ENCODE measurements at places on chromosomes 6 and 20. TPM values are rescaled to one million over a fixed set of nuclear protein-coding genes. Genes with fewer than 3 reads are reported as not detected.

DNA sequence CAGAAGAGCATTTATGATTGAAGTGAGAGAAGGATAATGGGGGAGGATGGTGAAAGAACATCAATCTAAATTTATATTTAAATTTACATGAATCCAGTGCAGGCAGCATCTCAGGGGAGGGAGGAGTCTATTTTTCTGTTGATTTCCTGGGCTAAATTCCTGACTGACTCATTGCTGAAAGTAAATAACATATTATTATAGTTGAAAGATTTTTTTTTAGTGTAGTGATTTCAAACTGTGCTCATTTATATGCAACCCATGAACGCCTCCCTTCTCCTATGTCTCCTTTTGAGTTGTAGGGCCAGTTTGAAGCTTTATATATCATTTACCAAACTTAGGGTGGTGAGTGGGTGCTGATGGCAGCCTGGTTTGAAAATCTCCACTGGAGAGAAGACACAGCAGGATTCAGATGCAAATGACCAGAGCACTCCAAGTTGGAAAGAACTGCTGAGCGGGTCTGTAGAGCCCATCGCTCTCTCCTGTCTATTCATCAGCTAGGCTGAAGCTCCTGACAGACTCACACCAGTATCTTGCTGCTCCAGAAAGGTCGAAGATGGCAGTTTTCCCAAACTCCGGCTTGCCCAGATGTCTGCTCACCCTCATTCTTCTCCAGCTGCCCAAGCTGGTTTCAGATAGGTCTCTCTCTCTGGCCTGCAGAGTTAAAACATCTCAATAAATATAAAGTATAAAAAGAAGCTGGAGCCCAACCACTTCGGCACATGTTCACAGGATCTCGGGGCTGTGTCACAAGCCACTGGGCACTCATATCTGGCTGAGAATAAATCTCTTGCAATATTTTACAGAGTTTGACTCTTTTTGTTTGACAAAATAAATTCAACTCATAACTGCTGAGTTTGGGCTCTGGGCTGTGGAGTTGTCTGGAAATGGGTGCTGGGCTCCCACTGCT lies 18.3 kb downstream of the BTN2A1 start:
- DNase-seq, result no peak

GRCh38 chr20:10550204-10551118 lies 115.4 kb downstream of the SLX4IP start:
- no peak for DNase-seq

DNA sequence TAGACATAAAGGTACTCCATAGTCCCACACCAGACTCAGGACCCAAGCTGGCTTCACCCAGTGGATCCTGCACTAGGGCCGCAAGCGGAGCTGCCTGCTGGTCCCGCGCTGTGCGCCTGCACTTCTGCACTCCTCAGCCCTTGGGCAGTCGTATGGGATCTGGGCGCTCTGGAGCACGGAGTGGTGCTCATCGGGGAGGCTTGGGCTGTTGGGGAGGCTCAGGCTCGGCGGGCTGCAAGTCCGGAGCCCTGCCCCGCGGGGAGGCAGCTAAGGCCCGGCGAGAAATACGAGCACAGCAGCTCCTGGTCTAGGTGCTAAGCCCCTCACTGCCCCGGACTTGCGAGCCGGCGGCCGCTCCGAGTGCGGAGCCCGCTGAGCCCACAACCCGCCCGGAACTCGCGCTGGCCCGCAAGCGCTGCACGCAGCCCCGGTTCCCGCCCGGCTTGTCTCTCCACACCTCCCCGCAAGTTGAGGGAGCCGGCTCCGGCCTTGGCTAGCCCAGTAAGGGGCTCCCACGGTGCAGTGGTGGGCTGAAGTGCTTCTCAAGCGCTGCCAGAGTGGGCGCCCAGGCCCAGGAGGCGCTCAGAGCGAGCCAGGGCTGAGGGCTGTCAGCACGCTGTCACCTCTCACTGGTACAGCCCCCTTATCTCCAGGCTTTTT lies 33.4 kb upstream of the GCNT2 start:
- no peak for DNase-seq

Gene FHL5
- not detected for total RNA-seq

DNA sequence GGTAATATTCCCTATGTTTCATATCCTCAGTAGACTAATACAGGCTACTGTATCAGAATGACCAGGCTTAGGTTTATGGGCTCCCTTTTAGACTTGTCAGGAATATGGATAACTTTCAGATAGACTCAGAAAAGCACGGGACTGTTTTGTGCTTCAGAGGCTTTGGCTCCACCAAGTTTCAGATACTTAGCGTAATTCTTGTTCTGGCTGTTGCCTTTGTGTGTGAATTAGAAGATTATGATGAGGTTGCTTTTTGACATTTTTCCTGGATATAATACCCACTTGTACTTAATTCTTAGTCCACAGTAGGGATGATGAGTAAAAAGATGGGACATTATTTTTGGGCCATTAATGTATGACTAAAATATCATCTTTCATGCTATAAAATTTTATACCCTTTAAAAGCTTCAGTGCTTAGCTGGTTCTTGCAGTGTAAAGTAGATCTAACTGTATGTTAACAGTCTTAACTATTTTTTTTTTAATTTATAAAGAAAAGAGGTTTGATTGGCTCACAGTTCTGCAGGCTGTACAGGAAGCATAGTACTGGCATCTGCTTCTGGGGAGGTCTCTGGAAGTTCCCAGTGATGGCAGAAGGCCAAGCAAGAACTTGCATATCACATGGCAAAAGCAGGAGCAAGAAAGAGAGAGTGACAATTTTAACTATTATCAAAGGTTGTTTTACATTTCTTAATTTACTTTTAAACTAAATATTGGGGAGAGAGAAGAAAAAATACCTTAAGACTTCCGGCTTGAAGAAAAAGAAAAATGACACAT lies 120.7 kb downstream of the ZFAND3 start:
- no peak for DNase-seq

DNA sequence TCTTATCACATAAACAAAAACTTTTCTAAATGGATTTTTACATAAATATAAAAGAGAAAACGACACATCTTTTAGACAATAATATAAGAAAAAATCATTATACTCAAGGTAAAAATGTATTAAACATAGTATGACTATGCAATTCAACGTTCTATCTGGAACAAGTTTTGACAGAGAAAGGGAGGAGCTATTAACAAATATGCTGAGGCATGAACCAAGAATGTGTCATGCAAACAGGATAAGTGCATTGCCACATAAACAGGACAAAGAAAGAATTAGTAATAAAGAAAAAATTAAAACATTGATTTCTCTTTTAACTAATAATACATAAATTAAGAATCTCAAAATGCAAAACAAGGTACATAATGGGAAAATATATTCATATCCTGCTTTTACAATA lies 1353.4 kb upstream of the GJE1 start:
- DNase-seq, result no peak

Gene TRIM10
- total RNA-seq, result not detected

DNA sequence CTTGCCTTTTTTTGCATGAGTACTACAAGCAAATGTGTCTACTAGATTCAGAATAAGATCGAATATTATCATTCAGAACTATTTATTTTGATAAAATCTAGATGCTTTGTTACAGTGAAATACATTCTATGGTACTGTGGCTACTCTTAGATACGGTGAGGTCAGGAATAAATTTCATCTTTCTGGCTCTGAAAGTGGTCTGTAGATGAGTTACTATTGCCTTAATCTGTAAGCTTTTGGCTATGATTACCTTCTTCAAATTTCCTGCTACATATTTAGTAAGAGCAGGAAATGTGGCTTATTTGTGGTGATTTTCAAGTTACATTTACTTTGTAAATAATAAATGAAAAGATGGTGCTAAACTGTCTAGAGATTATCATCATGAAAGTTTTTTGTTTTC lies 50.0 kb downstream of the SCAF8 start:
- DNase-seq, result no peak

- DNase-seq, result no peak
These were observed 4.6 kb downstream of the POU3F2 start for GRCh38 chr6:98838975-98839374.

Gene CRYBG1
- 5.8 TPM for total RNA-seq

Gene MSH5
- total RNA-seq, result 36.2 TPM

DNA sequence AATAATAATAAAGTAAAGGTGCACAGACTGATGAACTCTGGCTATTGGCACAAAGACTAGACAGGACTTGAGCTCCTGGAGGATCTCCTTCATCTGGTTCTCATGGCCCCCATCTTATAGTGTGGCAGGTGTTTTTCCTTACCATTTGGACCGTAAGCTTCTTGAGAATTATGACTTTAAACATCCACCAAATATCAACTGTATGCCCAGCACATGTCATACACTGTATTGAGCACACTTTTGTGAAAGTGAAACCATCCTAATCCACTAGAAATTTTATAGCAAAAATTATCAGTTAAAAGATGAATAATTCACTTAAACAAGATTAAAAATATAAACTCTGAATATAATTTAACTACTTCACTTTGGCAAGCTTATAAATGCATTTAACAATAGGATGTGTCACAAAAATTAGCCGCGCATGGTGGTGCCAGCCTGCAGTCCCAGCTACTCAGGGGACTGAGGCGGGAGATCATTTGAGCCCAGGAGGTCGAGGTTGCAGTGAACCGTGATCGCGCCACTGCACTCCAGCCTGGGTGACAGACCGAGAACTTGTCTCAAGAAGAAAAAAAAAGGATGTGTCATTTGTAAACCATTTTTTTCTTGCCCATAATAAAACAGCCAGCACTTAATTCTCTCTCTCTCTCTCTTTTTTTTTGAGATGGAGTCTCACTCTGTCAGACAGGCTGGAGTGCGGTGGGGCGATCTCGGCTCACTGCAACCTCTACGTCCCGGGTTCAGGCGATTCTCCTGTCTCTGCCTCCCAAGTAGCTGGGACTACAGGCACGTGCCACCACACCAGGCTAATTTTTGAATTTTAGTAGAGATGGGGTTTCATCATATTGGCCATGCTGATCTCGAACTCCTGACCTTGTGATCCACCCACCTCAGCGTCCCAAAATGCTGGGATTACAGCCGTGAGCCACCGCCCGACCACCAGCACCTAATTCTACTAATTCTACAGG lies 9.1 kb downstream of the HIVEP2 start:
- DNase-seq, result no peak

GRCh38 chr6:159169193-159169555 lies at the start of gene FNDC1:
TSS of gene FNDC1 (plus strand) at chr6:159169400. CDS start at chr6:159169597, 197 bp downstream.
- DNase-seq, result no peak

DNA sequence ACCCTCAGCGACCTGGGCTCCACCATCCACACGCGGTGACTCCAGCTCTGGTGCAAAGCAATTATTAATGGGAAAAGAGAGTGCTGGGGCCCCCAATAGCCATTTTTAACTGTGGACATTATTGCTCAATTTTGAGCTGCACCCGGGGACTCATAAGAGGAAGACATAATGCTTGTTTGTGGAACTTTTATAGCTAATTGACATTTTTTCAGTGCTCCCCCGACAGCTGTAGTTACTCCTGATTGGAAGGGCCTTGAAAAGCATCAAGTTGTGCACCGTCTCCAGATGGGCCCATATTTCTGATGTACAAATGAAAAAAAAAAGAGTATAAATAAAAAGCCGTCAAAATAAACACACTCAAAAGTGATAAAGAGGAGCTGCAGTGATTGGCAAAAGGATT lies 327.0 kb downstream of the KIF16B start:
- DNase-seq, result no peak

DNA sequence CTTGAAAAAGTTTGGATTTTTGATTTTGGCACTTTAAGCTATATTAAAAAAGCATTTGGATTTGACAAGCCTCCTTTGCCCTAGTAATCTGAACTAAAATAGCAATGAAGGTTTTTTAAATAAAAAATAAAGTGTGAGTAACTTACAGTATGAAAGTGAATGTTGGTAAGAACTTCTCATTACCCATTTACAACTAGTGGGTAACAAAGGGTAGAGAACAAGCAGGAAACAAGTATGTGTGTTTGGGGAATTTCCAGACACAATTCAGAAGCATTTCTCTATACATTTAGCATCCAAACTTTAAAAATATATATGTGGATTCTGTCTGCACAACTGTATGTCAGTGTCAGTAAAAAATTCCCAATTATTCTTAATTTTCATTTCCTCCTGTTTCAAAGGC lies 2.9 kb downstream of the TMEM30A start:
- no peak for DNase-seq

- DNase-seq, result no peak
These were observed 19.3 kb downstream of the SULF2 start for GRCh38 chr20:47765691-47766594.

Gene RFX6
- total RNA-seq, result not detected

Gene RIPPLY2
- not detected for total RNA-seq

DNA sequence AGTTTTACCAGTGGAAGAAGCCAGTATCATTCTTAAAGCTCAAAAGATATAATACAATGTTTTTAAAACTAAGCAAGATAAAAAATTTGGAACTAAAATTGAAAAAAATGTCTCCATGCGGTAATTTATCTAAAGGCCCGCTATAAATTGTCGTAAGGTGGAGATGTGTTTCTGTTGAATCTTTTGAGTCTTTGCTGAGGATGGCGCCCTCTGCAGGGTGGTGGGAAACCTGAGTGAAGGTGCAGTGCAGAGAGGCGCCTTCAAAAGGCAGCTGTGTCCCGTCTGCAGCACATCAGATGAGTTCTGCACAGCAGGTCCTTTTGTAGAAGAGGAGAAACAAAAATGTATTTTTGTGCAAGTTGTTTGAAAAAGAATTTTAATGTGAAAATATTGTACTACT lies 29.4 kb upstream of the KIF25 start:
- DNase-seq, result no peak

DNA sequence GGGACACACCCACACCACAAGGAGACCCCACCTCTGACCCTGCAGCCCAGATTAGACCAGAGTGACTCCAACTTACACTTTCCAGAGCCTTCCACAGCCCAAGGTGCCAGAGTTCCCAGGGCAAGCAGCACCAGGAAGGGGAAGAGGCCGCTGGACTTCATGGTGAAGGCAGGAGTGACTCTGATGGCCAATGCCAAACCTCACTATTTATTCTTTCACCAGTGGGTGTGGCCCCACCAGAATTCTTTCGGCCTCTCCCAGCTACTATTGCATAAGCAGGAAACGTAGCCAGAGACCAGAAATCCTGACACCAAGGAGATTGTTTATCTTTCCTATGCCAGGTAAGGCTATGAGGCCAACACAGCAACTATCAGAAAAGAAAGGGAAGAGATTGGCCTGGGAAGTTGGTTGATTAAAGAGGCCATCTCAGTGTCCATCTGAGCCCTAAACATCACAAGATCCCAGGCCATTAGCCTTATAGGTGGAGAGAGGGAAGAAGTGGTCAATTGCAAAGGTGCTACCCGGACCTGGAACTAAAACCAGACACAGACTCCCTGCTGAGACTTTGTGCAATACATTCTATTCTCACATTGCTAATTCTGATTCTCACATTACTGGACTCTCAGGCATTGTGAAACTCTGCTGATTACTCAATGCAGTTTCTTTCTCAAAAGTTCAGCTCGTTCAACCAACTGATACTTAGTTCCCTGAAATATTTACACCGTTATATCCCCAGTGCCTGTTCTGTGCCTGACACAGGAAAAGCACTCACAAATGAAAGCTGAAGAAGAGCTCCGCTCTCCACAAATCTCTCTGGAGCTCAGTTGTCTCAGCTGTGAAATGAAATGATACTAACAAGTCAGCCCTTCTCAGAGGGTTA lies at the start of gene SLPI:
Gene SLPI, minus strand, starts transcription at position 182 of the 880 bp plus-strand sequence. Its CDS starts 21 bp downstream, at position 161.
- DNase-seq, result no peak

- DNase-seq, result peak; percentile 65
These were observed 7.3 kb upstream of the SIRPG start for GRCh38 chr20:1664911-1665310.

GRCh38 chr6:46882645-46883044 lies 39.1 kb downstream of the ADGRF5 start:
- no peak for DNase-seq

Gene CAGE1
- total RNA-seq, result 0.42 TPM
